ENCODE measurements at places on chromosomes 2 and 18.

DNA sequence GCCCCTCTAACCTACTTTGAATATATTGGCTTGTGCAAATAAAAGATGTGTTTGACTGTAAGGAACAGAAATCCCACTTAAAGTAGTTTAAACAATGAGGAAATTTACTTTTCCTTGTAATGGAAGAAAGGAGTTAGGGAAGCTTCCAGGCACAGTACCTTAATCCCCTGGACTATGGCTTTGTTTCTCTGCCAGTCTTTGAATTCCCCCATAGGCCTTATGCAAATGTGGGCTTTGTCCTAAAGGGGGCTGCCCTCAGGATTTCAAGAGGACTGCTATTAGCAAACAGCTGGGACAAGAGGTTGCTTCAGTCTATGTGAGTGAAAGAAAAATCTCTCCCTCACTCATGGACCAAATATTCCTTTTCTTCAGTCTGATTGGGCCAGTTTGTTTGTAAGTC lies 255.1 kb upstream of the THSD7B start:
- no peak for DNase-seq

- no peak for DNase-seq
Measured at GRCh38 chr2:196750291-196750923, 49.1 kb downstream of the GTF3C3 start.

- no peak for DNase-seq
Measured at GRCh38 chr2:45627911-45628310, 16.8 kb upstream of the SRBD1 start.

GRCh38 chr2:106827158-106827557 lies 58.8 kb downstream of the ST6GAL2 start:
- no peak for DNase-seq

DNA sequence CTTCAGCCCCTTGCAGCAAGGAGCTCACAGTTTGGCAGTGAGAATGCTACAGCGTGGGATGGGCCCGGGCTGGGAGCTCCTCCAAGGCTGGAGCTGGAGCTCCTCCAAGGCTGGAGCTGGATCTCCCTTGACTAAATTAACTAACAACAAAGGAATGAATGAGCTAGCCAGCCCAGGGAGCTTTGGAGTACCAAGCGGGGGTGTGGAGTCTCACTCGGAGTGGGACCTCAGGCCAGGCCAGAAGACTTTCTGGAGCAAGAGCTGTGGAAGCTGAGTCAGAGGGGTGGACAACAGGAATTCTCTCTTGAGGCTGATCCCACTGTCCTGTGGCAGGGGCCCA lies 244.7 kb upstream of the HS6ST1 start:
- no peak for DNase-seq

DNA sequence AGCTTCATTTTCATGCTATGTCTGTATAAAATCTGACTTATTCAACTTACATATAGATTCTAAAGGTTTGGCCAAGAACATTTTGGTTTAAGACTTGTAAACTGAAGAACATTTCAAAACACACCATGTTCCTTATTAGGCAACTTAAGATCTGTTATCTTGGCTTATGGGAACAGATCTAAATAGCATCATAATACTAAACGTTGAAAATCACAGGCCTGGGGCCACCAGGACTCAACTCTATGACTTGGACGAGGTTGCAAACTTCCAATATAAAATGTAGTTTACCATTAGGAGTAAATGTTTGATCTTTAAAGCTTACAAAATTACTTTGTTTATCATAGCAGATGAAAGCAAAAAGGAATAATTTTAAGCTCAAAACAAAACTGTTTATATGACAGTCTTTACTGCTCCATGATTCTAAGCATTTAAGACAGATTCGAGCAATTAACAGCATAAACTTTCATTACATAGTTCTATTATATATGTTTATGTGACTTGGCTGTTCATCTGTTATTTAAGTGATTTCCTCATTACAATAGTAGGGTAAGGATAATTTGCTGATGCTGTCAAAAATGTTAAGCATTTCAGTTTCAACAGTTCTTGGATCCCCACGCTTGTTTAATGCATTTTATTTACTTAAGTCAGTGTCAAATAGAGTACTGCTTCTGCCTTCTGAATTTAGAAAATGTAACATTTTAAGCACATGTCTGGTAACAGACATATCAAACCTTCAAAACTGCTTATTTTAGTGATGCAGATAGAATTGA lies 8.3 kb downstream of the TCF4 start:
- no peak for DNase-seq

All from Calu3 (cell line).